Renal cortex interstitium (tissue), 15 donors: ENCODE measurements at places on chromosomes 2 and 18.

GRCh38 chr18:7711495-7711894 is 144.4 kb downstream of the PTPRM start:
- no peak for DNase-seq

- DNase-seq, result no peak
These were observed 268.6 kb upstream of the RAB6C start for GRCh38 chr2:129710670-129711495.

DNA sequence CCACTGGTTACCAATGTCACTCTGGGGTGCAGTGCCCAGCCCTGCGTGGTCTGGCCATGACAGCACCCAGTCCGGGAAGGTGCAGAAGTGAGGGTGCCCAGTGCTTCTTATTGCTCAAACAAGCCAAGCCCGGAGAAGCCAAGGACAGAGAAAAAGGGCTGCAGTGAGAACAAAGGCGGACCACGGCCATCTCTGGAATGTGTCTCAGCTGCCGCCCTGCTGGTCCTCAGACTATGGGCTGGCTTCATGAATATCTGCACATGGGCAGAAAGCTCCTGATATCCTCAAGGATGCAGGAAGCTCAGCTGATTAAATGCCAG is 28.7 kb downstream of the COPS9 start:
- no peak for DNase-seq

DNA sequence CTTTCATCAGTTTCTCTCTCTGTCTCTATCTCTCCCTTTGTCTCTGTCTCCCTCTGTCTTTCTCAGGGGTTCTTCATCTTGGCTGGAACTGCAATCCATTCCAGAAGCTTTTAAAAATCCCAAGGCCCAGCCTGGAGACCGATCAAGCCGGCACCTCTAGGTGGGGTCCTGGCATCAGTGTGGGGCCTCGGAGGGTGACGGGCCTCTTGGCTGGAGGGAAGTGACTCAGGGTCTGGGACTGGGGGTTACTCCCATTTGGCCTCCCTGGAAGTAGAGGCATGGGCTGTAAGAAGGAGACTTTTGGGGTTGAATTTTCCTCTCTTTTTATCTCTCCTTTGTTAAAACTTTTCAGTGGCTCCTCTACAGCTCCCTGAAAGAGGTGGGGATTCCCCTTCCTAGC is 52.8 kb upstream of the OTOF start:
- no peak for DNase-seq

DNA sequence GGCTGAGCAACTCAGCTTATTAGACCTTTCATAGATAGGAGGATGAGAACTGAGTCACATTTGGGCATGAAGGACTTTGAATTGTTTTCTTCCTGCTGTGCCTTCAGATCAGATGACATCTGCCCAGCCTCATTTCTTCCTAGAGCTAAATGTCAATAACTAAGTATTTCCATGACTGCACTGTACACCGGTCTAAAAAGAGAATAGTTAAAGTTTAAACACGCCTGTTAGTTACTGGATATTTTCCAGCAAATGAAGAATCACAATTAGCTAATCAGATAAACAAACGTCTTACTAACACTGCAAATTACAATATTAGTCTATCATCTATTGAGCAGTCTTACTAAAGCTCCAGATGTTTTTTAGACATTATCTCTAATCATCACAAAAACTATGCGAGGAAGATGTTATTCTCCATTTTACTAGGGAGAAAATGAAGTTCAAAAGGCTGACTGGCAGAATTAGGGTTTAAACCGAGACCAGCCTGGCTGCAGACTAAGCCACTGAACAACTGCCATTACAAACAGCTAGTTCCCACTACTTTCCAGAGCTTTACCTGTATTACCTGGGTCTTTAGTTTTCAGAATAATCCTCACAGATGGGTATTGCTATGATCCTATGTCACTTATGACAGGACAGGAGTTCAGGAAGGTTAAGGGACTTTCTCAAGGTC is 69.4 kb upstream of the ZNF397 start:
- no peak for DNase-seq

DNA sequence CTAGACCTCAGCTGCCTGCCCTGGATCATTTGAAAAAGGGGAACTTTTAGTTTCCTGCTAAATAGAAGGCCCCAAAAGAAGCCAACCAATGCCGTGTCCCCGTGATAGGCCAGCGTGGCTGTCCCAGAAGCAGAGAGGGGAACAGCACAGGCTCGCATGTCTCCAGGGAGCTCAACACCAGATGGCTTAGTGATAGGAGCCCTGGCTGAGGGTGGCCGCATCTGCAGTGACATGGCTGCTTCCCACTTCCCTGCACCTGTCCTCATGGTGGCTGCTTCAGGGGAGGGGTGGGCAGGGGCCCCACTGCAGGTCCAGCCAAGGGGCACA is 79.6 kb downstream of the MBP start:
- no peak for DNase-seq

DNA sequence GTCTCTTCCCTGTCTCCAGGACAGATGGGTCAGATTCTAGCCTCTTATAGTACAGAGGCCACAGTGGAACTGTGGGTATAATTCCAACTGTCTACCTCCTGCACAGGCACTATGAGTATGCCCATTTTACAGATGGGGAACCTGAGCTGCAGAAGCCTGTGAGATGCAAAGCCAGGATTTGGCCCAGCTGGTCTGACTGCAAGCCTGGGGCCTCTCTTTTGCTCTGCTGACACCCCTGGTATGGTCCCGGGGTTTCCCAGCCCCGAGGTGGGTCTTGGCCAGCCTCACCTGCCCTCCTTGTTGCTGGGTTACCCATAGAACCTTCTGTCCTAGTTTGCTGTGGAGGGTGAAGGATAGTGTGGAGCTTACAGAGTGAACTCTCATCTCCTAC is 9.8 kb downstream of the HS6ST1 start:
- DNase-seq, result no peak
